ENCODE measurements at places on chromosomes 7 and 10.

GRCh38 chr7:28106321-28106829 is 74.2 kb downstream of the JAZF1 start:
- DNase-seq: peak; percentile 35

DNA sequence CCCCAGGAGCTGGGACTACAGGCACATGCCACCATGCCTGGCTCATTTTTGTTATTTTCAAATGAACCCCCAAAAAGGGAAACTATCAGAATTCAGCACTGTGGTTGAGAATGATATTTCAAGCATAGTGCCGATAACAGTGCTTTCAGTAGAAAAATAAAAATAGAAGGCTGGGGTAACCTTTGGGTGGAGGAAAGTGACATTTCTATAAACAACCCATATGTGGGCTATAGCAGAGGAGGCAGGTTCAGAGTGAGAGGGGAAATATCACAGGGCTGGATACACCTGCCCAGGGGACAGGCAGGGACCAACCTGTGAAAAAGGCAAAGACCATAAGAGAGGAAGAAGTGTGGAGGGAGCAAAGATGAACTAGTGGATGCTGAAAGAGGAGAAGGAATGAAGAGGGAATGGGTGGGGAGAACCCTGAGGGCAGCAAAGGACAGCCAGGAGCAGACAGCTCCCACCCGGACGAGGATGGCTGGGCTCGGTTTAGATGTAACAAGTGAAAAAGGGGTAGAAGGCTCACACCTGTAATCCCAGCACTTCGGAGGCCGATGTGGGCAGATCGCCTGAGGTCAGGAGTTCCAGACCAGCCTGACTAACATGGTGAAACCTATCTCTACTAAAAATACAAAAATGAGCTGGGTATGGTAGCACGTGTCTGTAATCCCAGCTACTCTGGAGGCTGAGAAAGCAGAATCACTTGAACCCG is 56.5 kb downstream of the MAP3K8 start:
- DNase-seq: no peak

DNA sequence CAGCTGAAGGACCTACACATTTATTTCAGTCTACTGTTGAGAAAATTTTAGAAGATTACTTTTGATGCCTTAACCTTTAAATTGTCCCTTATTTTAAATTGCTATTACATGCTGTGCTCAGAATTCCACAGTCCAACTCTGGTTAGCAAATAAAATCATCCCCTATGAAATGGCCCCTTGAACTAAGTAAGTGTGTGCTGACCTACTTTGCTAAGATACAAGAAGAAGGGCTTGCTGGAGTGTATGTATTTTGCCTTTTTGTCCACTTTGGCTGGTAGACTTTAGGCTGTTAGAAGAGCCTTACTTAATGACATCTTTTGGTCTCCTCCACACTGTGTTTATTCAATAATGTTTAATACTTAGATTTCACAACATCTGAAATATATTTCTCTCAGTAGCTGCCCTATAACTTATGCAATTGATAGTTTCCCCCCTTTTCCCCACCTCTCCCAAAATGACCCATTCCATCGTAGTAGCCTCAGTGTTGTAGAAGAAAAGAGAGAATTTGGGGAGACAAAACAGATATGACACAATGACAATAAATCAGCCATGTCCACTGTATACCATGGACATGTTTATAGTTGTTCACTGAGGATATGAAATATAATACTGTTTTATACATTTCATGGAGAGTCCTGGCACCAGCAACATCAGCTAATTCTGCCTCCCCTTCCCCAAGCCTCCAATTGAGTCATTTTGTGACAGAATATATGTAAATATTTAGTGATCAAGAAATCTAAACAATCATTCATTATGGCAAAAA is 107.8 kb upstream of the ASAH2 start:
- no peak for DNase-seq

DNA sequence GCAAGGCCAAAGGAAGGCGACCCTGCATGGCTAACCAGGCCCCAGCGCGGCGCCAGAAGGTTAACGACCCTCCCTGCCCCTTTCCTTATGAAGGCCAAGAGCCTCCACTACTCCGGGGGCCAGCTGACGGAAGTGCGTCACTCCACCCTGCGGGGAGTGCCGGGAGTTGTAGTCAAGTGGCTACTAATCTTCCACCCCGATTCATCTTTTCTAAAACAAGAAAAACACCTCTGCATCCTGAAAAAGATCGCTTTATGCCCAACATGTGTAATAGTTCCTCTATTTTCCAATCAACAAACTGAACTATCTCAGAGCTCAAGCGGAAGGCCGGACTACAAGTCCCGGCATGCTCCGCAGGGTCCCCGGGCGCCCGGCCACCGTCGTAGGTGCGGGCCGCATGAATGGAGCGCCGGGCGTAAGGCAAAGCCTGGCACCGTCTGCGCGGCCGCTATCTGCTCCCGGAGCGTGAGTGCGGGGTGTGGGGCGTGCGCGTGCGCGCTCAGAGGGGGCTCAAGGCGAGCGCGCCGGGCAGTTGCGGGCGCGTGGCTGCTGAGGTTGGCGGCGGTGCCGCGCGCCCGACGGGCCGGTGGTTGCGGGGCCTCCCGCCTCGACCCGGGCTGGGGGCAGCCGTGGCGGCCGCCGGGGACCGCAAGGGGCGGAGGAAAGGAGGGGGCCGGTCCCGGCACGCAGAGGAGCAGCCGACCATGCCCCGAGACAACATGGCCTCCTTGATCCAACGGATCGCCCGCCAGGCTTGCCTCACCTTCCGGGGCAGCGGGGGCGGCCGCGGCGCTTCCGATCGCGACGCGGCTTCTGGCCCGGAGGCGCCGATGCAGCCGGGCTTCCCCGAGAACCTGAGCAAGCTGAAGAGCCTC is at the start of gene ADO:
ADO (plus strand) TSS at position 365 of the 875 bp plus-strand sequence; CDS start at position 705, 340 bp downstream.
- DNase-seq: peak; percentile 97

DNA sequence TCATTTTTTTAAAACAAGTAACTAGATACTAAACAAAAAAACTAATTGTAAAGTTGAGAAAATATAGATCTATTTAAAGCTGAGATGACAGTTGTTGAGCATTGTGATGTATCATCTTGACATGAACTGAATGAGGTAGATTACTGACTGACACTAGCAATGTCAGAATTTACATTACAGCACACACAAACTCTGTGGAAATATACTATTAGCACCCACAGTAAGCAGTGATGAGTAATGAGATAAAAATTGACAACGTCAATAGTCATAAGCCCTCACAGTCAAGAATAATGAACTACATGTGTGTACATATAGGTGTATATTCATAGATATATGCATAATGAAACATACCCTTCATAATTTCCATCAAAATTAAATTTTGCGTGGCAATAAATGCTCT is 368.4 kb downstream of the TFEC start:
- no peak for DNase-seq

DNA sequence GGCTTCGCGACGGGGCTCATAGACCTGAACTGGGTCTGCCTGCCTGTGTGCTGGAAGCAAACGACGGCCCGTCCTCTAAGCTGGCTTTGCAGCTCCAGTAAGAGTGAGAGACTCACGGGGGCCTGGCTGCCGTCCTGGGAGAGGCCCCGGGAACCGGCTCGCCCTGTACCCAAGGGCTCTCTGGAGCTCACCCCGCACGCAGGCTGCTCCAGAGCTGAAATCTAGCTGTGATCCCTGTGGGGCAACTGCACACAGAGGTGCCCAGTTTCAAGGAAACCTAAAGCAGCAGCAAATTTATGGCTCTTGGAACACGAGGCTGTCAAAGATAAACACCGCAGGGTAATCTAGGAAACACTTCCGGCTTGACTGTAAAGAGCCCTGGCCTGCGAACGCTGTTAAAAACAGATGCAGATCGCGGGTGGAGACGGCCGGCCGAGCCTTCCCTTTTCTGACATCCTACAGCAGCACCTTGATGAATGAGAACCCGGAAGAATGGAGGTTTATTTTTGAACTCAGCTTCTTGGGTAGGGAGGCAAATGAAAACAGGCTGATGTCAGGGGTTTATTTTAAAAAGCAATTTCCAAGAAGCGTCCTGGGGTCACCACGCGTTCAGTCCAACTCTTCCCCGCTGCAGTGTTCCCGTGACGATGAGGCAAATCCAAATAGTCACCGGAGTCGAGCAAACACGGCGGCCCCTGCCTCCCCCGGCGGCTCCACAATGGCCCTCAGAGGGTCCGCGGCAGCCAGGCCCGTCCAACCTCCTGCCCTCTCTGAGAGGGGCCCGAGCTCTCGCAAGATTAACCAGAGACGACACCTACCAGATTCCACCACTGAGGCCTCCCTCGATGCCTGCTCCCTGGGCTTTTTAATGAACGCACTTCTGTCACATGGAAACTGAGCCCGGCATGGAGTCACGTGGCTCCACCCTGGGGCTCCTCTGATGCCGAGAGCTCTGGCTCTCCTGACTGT is 29.6 kb downstream of the AMZ1 start:
- no peak for DNase-seq

GRCh38 chr7:158802535-158803366 is 26.6 kb downstream of the ESYT2 start:
- DNase-seq: no peak

GRCh38 chr10:30928742-30929141 is 102.9 kb downstream of the ZNF438 start:
- DNase-seq: no peak

- no peak for DNase-seq
Measured at GRCh38 chr7:33940503-33940902, 35.2 kb downstream of the BMPER start.

GRCh38 chr10:132477398-132478340 is 59.9 kb upstream of the INPP5A start:
- DNase-seq: peak; percentile 46

All from eye (tissue), 1 donor.